ENCODE measurements at places on chromosomes 12 and 14.

- no peak for DNase-seq
Observed at GRCh38 chr14:36518031-36518585, 1.9 kb downstream of the NKX2-1 start.

GRCh38 chr12:131920902-131921840, 7.9 kb upstream of the PUS1 start:
- no peak for DNase-seq

DNA sequence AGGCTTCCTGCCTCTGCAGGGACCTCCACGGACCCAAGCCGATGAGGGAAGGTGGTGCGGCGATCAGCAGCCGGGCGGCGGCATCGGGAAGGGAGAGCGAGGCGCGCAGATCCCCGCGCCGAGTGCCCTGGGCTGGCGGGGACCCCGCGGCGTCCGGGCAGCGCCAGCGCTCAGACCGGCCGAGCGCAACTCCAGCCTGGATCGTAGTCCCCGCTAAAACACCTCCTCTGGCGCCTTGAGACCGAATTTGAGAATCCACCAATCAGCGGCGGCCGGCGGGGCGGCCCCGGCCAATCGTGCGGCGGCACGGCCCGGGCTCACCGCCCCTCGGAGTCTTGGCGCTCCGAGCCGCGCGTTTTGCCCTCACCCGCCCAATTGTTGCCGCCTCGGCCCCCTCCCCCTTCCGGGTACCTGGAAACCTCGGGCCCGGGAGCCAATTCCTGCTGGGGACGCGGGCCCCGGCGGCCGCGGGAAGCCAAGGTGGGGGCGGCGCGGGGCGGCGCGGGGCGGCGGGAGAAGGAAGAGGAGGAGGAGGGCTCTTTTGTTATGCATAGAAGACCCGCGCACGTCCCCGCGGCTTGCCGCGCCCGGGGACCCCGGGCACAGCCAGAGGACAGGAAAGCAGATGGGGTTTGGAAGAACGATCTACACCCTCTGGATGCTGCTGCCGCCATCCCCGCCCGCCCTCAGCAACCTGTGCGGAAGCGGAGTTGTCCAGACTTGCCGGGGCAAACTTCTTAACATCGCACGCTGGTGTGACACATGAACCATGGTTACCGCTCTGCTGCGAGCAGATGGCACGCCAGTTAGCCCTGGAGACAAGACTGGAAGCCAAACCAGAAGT, at the start of gene E2F7:
Gene E2F7, minus strand, starts transcription at position 209 of the 844 bp plus-strand sequence. CDS start 934 bp downstream, outside the sequence.
- DNase-seq: peak; percentile 91

GRCh38 chr12:83827860-83828259, 1084.7 kb downstream of the SLC6A15 start:
- DNase-seq: no peak

DNA sequence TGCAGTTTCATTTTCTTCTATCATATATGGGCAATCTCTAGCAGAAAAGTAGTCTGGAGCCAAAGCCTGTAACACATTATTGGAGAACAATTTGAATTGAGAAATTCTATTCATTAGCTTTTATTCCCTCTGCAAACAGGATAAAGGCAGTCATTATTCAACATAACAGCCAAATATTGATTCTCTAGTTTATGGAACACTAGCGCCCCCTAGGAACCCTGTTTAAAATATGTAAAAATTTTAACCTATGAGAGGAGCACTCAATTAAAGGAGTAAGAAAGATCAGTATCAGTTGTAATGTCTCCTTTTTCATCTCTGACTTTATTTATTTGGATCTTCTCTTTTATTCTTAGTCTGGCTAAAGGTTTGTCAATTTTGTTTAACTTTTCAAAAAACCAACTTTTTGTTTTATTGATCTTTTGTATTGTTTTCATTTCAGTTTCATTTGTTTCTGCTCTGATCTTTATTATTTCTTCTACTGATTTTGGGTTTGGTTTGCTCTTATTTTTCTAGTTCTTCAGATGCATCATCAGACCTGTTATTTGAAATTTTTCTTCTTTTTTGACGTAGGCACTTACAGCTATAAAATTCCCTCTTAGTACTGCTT, 4.8 kb upstream of the LMNTD1 start:
- DNase-seq: no peak

DNA sequence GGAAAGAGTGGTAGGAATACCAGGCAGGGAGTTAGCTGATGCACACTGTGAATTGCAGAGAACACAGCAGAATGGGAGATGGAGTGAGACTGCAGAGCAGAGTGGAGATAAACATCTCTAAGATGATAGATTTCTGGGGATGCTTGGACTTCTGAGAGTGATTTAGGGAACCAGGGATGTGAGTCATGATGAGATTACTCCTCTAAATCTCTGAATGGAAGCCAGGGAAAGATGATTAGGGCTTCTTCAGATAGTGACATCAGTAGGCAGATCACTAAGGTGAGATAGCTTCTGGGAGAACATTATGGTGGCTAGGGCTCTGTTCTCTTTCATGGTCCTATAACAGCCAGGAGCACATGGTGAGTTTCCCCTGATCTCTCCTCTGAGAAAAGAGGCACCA, 501.5 kb upstream of the USP15 start:
- no peak for DNase-seq

GRCh38 chr12:130526813-130527212, 189.1 kb downstream of the PIWIL1 start:
- DNase-seq: no peak

DNA sequence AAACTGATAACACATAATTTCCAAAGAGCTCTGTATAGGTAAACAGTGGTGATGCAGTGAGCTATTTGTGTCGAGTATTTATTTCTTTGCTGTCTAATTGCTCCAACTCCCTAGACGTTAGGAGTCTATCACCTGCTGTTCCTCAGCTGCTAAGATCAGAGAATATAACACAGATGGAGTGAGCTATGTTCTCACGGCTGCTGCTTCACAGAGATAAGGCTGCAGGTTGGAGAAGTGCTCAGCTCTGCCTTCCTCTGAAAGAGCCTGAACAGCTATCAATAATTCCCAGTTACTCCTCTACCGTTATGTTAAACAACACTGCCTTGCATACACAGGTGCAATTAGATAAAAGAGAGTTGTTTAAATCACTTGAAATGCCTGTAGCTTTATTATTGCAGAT, 103.2 kb upstream of the MDGA2 start:
- DNase-seq: no peak

GRCh38 chr12:105245291-105245690, 9.3 kb upstream of the APPL2 start:
- no peak for DNase-seq

DNA sequence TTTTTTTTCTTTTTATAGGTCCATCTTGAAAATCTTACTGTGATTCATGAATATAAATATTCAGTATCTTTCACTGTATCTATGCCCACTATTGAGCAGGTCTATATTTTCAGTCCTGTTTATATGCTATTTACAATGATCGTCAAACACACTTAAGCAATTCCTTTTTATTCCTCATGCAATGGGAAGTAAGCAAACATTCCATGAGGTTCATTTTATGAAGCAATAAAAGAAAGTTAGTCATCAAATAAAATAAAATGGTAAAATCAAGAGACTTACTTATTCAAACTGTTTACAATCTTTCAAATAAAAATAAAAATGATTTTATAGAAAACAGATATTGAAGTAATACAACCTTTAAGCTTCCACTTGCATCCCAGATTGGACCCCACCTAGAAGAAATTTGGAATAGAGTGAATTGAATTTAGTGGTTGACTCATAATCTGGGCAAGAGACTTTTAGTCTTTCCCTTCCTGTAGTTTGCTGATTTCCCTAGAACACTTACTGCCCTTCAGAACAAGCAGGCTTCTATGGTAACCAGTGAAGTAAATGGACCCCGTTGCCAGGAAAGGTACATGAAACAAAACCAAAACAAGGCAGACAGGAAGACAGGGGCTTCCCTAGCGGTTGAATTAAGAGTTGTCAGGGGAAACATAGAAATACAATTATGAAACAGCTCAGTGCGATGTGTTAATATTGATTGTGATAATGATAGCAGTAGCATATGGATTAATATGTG, 241.0 kb upstream of the ATP2B1 start:
- DNase-seq: peak; percentile 32

- no peak for DNase-seq
Observed at GRCh38 chr12:108773798-108774788, 42.8 kb upstream of the CORO1C start.
